ENCODE measurements at places on chromosomes 1 and 21.

GRCh38 chr1:207997486-207998268, 86.8 kb upstream of the CD34 start:
- DNase-seq: peak; percentile 64

DNA sequence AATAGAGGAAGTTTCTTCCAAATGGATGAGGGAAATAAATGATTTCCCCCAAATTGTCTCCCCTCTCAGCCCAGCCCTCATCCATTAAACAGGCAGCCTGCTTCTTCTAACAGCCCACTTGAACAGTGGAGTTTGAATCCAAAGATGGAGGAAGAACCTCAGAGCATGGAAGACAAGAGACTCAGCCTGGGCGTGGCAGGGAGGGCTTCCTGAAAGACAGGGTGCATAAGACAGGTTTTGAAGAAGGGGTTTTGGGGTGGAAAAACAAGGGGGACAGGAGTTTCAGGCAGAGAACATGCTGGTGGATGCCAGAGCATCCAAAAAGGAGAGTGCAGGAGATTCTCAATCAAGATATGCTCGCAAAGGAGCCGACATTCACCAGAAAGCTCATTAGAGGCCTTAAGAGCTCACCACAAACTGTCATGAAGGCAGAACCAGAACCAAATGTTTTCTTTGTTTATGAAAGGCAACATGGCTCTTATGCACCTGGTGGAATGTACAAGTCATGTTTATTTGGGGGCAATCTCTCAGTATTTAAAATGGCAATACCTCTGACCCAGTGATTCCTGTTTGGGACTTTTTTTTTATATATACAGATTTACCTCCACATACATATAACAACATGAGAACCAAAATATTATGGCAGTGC, 26.5 kb upstream of the TSPEAR start:
- DNase-seq: no peak

- no peak for DNase-seq
Measured at GRCh38 chr1:20105856-20106255, 13.5 kb downstream of the PLA2G2D start.

DNA sequence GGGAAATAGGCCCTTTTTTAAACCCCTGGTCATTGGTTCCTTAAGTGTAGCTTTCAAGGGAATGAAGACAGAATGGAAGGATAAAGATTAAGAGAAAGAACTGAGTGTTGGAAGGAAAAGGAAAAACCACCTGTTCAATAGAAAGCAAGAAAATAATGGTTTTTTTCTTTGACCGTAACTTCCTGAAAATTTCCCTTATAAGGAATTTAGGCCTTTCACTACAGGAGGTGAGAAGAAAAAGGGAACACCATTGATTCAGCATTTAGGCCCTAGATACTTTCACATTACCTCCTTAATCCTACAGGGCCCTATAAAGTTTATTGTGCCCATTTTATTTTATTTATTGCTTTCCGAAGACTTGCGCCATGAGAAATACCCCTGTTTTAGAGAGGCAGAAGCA, 18.9 kb downstream of the KPNA6 start:
- DNase-seq: no peak

GRCh38 chr1:176101951-176102642, 105.0 kb downstream of the COP1 start:
- no peak for DNase-seq

DNA sequence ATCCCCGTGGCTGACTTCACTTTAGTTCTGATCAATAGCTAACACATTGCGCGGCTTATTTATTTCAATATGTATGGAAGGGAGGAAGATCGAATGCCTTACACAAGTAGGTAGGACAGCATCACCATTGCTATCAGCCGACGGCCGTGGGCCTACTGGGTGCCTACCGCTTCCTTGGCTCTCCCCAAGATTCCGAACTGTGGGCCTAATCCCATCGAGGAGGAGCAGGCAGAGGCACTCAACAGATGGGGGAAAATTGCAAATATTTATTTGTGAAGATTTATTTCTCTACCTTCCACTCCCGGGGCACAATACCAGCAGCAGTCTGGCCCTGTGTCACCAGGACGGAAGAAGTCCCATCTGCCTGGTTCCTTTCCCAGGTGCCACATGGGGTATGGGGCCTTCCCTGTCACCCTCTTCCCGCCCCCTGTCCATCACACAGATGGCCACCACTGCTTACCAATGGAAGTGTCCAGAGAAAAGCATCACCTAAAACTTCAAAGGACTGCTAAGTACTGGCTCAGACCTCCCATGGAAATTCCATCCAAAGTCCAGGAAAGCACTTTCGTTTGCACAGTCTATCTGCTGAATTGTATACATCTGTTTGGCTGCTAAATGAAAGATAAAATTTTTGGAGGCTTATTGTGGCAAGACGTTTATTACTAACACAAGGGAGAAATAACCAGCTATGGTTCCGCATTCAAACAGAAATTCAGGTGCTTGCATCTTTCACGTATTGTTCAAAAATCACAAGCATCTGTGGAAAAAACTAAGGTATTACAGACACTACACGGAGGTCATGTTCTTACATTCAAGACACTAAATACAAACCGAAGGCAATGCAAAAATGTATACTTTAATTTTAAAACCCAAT, 11.8 kb downstream of the AGT start:
- no peak for DNase-seq

GRCh38 chr1:247561711-247562110, 12.8 kb downstream of the GCSAML start:
- DNase-seq: no peak

GRCh38 chr1:202765721-202766120, 42.5 kb downstream of the KDM5B start:
- DNase-seq: no peak

DNA sequence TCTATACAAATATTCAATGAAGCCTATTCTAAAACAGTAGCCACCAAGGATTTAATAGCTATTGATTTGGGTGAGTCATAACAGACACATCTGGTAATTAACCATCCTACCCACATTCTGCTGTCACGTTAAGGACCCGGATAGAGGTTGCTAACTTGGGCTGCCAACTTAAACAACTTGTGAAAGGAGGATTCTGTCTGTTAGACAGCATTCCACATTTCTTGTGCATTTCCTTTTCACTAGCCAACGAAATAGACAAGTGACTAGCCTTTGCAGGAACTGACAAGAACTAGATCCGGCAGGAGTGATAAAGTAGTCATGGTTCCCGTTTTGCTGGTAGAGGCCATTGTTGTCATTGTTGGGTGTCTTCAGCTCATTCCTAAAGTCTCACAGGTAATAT, 9.5 kb downstream of the DSCAM start:
- no peak for DNase-seq

DNA sequence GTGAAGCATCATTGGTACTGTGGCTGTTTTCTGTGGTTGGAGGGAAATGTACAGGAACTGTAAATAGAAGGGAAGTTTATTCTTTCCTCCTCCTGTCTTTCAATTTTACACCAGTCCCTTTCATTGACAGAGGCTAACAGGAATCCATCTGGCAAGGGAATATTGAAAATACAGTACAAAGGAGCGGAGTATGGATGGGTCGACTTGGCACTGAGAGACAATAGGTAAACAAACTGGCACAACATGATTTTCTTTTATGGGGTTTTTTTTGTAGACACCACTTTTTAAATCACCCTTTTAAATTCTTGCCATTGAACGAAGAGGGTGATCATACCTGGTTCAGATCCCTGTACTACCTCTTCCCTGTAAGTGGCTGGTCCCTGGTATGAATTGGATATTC, 341.3 kb downstream of the RWDD3 start:
- DNase-seq: no peak

DNA sequence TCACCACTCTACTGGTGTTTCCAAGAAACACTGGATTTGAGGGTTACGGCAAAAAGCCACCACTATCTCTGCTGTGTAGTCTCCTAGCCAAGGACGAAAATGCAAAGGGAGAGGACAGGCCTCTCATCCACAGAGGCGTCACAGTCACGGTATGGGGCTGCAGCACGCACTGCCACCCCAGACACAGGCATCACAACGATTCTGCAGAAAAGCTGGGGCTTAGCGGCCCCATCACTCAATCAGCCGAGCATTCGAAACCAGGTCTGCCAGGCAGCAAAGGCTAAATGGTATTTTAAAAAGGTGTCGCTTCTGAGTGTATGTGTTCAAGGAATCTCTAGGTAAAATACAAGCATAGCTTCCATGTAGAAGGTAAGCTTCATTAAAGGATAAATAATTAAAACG, 1.4 kb downstream of the RIPK4 start:
- no peak for DNase-seq

GRCh38 chr1:214417545-214418210, 133.7 kb downstream of the PTPN14 start:
- DNase-seq: no peak

GRCh38 chr1:107617456-107617855, 347.5 kb downstream of the VAV3 start:
- DNase-seq: no peak

DNA sequence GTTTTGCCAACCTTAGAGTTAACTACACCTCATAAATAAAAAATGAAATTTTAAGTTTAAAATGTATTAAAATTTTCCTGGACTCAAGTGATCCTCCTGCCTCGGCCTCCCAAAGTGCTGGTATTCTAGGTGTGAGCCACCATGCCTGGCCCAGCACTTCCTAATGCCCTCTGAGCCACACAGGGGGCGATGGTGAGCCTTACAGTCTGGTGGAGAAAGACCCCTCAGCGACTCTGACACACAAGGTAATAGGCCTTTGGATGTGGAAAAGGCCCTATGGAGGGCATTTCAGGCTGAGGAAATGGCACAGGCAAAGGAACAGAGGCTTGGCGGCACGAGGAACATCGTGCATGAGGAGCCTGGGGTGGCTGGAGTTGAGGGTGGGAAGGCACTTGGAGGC, 6.7 kb downstream of the CITED4 start:
- no peak for DNase-seq

DNA sequence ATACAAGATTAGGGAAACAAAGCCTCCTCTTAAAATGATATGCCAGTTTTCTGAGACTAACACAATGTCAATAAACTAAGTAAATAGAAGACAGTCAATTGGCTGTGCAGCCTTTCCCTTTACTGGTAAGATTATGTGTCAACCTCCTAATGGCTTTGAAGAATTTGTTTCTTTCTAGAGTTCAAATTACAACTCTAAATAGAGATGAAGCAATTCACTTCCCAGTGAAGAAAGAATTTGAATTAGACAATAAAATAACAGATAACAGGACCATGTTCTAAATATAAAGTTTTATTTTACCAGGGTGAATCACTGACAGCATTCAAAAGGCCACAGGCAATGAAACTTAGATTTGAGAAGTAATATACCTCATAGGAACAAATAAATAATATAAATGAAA, 680.3 kb downstream of the PLA2G4A start:
- no peak for DNase-seq

GRCh38 chr1:32767156-32767555, 50.0 kb downstream of the YARS1 start:
- DNase-seq: no peak

DNA sequence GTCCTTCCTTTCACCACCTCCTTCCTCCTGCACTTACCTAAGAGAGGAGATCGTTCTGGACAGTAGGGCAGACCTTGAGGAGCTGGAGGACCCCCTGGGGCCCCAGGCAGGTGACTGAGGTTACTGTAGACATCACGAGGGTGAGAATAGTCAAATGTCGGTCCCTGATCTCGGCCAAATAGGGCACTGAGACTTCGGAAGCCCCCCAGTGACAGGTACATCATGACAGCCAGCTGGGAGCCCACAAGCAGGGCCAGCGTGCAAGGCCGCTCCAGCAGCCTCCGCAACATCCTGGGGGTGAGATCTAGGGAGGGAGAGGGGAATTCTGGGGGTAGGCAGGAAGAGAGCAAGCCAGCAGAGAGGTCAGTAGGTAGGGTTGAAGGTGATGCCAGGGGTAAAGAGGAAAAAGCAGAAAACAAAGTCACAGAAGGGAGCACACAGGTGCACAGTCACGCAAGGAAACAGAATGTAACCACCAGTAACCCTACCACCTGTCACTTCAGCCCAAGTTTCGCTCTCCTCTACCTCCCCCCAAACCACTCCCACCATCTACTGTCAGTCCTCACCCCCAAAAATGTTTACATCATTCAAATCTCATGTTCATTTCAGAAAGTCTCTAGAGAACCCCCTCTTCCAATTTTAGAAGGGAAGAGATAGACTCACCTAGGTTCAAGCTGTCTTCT, 1.4 kb downstream of the B4GALT3 start:
- DNase-seq: no peak

- DNase-seq: no peak
Measured at GRCh38 chr1:165686121-165686970, 12.0 kb downstream of the ALDH9A1 start.

GRCh38 chr1:32413507-32414185, 19.4 kb upstream of the BSDC1 start:
- peak; percentile 16 for DNase-seq

GRCh38 chr1:10539411-10540043, 64.8 kb downstream of the PEX14 start:
- DNase-seq: no peak

- DNase-seq: peak; percentile 87
Measured at GRCh38 chr1:21262293-21263051, 27.8 kb downstream of the ECE1 start.

GRCh38 chr1:226121049-226121586, 58.6 kb downstream of the H3-3A start:
- DNase-seq: no peak

DNA sequence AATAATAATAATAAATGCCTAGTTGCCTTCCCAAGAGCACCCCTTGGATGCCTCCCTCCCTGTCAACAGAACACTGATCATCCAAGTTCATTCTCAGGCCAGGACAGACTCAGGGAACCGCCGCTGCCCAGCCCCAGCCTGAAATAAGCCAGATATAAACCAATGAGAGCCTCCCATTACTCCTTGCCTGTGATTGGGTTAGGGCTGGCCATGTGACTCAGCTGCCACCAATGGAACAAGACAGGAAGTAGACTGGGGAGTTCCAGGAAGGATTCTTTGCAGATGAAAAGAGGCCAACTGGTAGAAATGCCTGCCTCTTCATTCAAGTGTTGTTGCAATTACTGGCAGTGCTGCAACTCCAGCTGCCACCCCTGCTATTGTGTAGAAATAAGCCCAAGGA, 146.4 kb upstream of the TIAM1 start:
- DNase-seq: no peak

- DNase-seq: no peak
Measured at GRCh38 chr1:230382001-230382491, 44.1 kb downstream of the PGBD5 start.

DNA sequence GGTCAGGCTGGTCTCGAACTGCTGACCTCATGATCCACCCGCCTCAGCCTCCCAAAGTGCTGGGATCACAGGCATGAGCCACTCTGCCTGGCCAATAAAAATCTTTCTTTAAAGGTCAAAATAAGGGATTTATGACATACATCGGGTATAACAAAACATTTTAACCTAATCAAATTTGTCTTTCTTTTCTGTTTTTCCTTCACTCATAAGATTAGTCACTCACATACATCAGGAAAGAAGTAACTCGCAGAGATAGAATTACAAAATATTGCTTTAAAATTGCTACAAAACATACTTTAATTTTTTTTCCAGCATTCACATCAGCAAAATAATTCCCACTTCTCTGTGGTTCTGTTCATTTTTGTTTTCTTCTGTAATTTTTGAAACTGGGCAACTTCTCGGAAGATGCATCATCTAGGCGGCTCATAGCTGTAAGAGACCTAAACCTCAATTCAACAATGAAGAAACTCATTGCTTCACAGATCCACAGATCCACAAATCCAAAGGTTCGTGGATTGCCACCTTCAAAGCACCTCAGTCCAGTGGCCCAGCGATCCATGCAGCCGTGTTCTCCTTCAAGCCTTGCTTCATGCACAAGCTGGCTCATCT, 39.7 kb downstream of the NEK2 start:
- DNase-seq: no peak

GRCh38 chr1:23168079-23168444, 594 bp downstream of the LUZP1 start:
- DNase-seq: peak; percentile 31

GRCh38 chr21:27480841-27481261, 514.0 kb upstream of the ADAMTS5 start:
- no peak for DNase-seq

GRCh38 chr1:3669421-3669821, 17.1 kb downstream of the TP73 start:
- peak; percentile 21 for DNase-seq
